ENCODE measurements at places on chromosomes 13 and 19. TPM values are rescaled to one million over a fixed set of nuclear protein-coding genes. Genes with fewer than 3 reads are reported as not detected.

- no peaks in the 10 kb centered on the region for H3K27me3 ChIP-seq
- no peak overlapping the region for H3K27ac ChIP-seq
- DNase-seq: no peak
- no peak overlapping the region for H3K4me3 ChIP-seq
- H3K4me1 ChIP-seq: no peaks in the 10 kb centered on the region
- H3K36me3 ChIP-seq: no peaks in the 10 kb centered on the region
Observed at GRCh38 chr19:11252665-11253355, 9.5 kb downstream of the DOCK6 start.

DNA sequence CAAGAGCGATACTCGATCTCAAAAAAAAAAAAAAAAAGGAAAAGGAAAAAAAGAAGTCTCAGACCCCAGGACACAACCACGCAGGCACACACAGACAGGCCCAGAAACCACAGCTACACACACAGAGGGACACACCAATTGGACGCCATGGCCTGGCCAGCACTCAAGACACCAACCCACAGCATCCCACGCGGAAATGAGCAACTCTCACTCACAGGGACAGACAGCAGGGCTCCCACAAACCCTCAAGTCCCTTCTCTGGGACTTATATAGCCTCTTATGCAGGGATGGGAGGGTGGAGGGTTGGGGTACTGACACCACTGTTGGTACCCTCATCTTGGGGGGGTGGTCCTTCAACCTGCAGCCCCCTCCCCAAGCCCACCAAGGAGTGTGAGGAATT, 5.9 kb downstream of the NOTCH3 start:
- H3K36me3 ChIP-seq: no peaks in the 10 kb centered on the region
- H3K4me1 ChIP-seq: peaks cover 11% of the 10 kb centered on the region
- H3K27ac ChIP-seq: no peak overlapping the region
- peaks cover 60% of the 10 kb centered on the region for H3K27me3 ChIP-seq
- no peak for DNase-seq

The SYNE4 gene
- 2.0 TPM for total RNA-seq

DNA sequence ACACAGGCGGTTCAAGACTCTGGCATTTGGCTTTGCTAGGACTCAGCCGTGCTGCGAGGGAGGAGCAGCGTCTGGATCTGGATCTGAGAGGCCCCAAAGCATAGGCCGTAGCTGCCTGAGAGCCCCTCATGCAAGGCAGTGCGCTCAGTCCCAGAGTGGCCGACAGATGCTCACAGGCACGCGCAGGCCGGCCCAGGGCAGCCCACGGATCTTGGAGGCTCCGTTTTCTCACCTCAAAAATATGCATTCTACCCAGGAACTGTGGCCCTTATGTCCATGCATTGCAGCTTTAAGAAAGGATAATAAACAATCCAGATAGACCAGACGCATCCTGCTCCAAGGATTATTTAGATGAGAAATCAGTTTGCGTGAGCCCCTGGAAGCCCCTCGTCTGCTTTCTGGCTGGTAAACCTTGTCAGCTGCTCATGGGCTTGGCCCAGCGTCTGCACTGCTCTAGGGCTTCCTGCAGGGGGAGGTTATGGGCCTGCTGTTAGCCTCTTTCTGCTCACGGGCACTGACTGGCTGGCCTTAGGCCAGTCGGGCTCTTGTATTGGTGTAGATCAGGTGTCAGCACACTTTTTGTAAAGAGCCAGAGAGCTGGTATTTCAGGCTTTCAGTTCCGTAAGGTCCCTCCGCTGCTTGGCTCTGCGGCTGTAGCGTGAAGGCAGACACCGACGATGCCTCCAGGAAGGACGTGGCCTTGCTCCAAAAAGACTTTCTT, 24.2 kb downstream of the TEX29 start:
- DNase-seq: no peak
- H3K27me3 ChIP-seq: no peaks in the 10 kb centered on the region
- H3K4me3 ChIP-seq: no peak overlapping the region
- H3K36me3 ChIP-seq: peaks cover 2% of the 10 kb centered on the region
- no peaks in the 10 kb centered on the region for H3K4me1 ChIP-seq
- no peak overlapping the region for H3K27ac ChIP-seq

GRCh38 chr13:54687173-54687572, 1658.6 kb downstream of the OLFM4 start:
- H3K36me3 ChIP-seq: no peaks in the 10 kb centered on the region
- no peaks in the 10 kb centered on the region for H3K27me3 ChIP-seq
- DNase-seq: no peak
- no peaks in the 10 kb centered on the region for H3K4me1 ChIP-seq

- H3K27me3 ChIP-seq: no peaks in the 10 kb centered on the region
- no peak overlapping the region for H3K27ac ChIP-seq
- no peak overlapping the region for H3K4me3 ChIP-seq
- no peak for DNase-seq
- peaks cover 15% of the 10 kb centered on the region for H3K36me3 ChIP-seq
- peaks cover 4% of the 10 kb centered on the region for H3K4me1 ChIP-seq
Observed at GRCh38 chr19:35623327-35624010, 5.4 kb upstream of the RBM42 start.

- H3K27ac ChIP-seq: peak overlapping the region; percentile 96
- no peaks in the 10 kb centered on the region for H3K27me3 ChIP-seq
- H3K36me3 ChIP-seq: peaks cover 44% of the 10 kb centered on the region
- H3K4me1 ChIP-seq: peaks cover 80% of the 10 kb centered on the region
- DNase-seq: peak; percentile 96
- peak overlapping the region; percentile 96 for H3K4me3 ChIP-seq
Observed at GRCh38 chr19:41308450-41309179, 1.4 kb upstream of the CCDC97 start.

GRCh38 chr13:111040830-111041229, 74.3 kb upstream of the ARHGEF7 start:
- no peaks in the 10 kb centered on the region for H3K4me1 ChIP-seq
- no peak overlapping the region for H3K4me3 ChIP-seq
- H3K27me3 ChIP-seq: peaks cover 16% of the 10 kb centered on the region

The RFC3 gene
- 52.4 TPM for total RNA-seq

The CLASRP gene
- 89.6 TPM for total RNA-seq

DNA sequence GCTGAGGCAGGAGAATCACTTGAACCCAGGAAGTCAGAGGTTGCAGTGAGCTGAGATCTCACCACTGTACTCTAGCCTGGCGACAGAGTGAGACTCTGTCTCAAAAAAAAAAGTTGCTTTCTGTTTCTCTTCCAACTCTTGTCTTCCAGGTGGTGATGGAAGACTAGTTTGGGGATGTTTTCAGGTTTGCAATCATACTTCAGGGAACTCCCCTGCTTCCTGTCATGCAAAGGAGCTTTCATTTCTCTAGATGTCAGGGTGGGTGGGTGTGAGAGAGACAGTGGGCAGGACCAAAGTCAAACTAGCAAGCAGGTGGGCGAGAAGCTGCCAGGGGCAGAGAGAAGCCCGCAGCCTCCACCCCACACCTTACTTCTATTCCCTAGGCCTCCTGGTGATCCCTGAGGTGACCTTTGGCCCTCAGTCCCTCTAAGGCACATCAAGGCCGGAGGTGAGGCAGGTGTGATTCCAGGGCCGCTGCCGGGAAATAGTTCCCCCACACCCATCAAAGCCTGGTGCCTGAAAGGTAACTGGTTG, 25.7 kb downstream of the CCNE1 start:
- H3K27me3 ChIP-seq: no peaks in the 10 kb centered on the region
- peak; percentile 75 for DNase-seq
- peak overlapping the region; percentile 93 for H3K27ac ChIP-seq

The ZNF418 gene
- 2.3 TPM for total RNA-seq

GRCh38 chr13:42396501-42396900, 124.5 kb downstream of the AKAP11 start:
- H3K27ac ChIP-seq: peak overlapping the region; percentile 100
- peak; percentile 88 for DNase-seq

- no peak overlapping the region for H3K27ac ChIP-seq
- no peaks in the 10 kb centered on the region for H3K36me3 ChIP-seq
- H3K4me3 ChIP-seq: no peak overlapping the region
- H3K27me3 ChIP-seq: peaks cover 3% of the 10 kb centered on the region
- no peak for DNase-seq
Observed at GRCh38 chr19:4516939-4517300, 1.4 kb downstream of the PLIN4 start.

DNA sequence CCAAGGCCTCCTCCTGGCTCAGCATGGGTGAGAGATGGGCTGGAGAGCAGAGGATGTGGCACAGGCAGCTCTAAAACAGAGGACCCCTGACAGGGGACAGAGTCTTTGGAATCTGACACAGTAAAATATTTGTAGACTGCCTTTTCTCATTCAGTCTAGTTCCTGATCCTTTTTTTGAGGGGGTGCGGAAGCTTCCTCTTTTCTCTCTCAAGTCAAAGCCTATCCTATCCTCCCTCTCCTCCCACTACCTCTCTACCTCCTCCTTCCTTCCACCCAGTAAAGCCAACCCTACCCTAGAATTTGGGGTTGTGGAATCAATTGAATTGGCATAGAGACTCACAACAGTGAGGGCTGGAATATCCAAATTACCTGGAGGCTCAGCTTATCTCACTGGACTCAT, 82.0 kb downstream of the TEX26 start:
- H3K36me3 ChIP-seq: no peaks in the 10 kb centered on the region
- H3K27me3 ChIP-seq: peaks cover 25% of the 10 kb centered on the region
- peaks cover 2% of the 10 kb centered on the region for H3K4me1 ChIP-seq
- H3K4me3 ChIP-seq: no peak overlapping the region
- DNase-seq: no peak

DNA sequence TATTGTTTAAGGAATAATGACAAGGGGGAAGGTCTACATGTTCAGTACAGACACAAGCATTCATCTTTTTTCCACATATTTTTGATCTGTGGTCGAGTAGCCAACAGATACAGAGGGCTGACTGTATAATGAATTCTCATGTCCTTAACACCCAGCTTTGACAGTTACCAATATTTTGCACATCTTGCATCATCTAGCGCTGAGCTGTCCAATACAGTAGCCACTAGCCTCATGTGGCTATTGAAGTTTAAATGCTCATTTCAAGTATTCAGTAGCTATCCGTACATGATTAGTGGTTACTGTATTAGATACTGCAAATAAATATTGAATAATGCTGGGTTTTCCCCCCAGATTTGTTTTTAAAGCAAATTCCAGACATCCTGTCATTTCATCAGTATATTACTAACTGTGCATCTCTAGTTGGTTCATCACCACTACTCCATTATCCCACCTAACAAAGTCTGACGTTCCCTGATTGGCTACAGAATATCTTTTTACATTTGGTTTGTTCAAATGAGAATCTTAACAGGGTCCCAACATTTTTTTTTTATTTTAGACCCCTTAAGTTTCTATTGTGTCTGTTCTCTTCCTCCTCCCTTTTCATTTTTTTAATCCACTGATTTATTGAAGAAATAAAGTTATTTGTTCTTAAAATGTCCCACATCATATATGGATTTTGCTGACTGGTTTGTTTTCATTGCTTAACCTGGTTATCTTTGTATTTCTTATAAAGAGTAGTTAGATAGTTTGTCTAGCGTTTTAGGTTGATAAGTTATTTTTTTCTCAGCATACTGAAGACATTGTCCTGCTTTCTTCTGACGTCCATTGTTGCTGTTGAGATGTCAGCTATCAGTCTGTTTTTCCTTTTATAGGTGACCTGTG, 8.2 kb downstream of the ZNF177 start:
- no peak overlapping the region for H3K4me3 ChIP-seq
- H3K27me3 ChIP-seq: no peaks in the 10 kb centered on the region
- H3K36me3 ChIP-seq: peaks cover 43% of the 10 kb centered on the region
- no peak overlapping the region for H3K27ac ChIP-seq

The MYO1F gene
- 48.7 TPM for total RNA-seq

DNA sequence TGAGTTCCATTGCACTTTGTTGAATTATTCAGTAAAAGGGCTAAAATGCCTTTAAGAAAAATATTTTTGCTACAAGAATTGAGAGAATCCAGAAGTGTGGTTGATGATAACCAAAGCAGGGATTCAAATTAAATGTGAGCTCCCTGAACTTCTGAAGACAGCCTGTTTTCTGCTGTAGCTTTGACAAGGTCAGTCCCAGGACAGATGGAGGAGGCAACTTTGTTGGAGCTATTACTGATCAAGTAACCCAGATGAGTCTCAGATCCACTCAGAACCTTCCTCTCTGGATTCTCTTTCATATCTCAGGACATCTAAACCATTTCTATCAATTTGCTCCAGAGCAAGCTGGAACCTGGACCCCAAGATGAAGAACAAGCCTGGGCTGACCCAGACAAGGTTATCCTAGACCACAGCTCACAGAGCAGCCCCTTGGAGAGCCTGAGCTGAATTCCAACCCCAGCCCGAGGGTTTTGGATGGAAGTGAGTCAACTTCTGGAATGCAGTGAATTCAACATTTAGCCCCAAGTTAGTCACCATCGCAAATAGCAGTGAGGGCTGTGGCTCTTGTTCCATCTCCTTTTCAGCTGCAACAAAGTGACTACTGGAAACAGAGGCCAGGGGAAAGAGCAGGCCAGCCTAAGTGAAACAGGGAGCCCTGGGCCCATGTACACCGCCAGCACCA, 137.8 kb upstream of the TSC22D1 start:
- H3K27me3 ChIP-seq: peaks cover 16% of the 10 kb centered on the region
- H3K27ac ChIP-seq: no peak overlapping the region
- H3K4me3 ChIP-seq: no peak overlapping the region
- H3K4me1 ChIP-seq: peaks cover 6% of the 10 kb centered on the region
- H3K36me3 ChIP-seq: no peaks in the 10 kb centered on the region
- DNase-seq: no peak

The LRG1 gene
- 0.88 TPM for total RNA-seq

GRCh38 chr13:110422913-110423688, 116.0 kb downstream of the COL4A2 start:
- H3K36me3 ChIP-seq: no peaks in the 10 kb centered on the region
- peaks cover 70% of the 10 kb centered on the region for H3K27me3 ChIP-seq
- H3K4me3 ChIP-seq: no peak overlapping the region

The SMIM44 gene
- not detected for total RNA-seq

GRCh38 chr19:10764340-10764894, 46.5 kb downstream of the DNM2 start:
- peak overlapping the region; percentile 54 for H3K27ac ChIP-seq
- no peak overlapping the region for H3K4me3 ChIP-seq
- H3K4me1 ChIP-seq: peaks cover 63% of the 10 kb centered on the region
- no peaks in the 10 kb centered on the region for H3K27me3 ChIP-seq

DNA sequence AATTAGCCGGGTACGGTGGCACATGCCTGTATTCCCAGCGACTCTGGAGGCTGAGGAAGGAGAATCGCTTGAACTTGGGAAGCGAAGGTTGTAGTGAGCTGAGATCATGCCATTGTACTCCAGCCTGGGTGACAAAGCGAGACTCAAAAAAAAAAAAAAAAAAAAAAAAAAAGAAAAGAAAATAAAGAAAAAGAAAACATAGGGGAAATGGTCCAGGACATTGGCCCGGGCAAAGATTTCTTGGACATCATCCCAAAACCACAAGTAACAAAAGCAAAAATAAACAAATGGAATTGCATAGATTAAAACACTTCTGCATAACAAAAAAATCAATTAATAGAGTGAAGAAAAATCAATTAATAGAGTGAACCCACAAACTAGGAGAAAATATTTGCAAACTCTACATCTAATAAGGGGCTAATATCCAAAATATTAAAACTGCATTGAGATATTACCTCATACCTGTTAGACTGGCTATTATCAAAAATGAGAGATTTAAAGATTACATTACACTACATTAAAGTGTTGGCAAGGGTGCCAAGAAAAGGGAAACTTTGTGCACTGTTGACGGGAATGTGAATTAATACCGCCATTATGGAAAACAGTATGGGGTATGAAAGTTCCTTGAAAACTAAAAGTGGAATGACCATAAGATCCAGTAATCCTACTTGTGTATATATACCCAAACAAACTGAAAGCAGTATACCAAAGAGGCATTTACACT, 18.5 kb upstream of the ABCC4 start:
- H3K4me1 ChIP-seq: no peaks in the 10 kb centered on the region
- no peaks in the 10 kb centered on the region for H3K36me3 ChIP-seq
- no peak overlapping the region for H3K4me3 ChIP-seq
- H3K27ac ChIP-seq: no peak overlapping the region
- no peaks in the 10 kb centered on the region for H3K27me3 ChIP-seq

The EHD2 gene
- total RNA-seq: 1.6 TPM

GRCh38 chr13:87295636-87296035, 375.5 kb upstream of the SLITRK5 start:
- H3K4me3 ChIP-seq: no peak overlapping the region
- DNase-seq: no peak
- no peaks in the 10 kb centered on the region for H3K27me3 ChIP-seq
- H3K4me1 ChIP-seq: no peaks in the 10 kb centered on the region
- no peaks in the 10 kb centered on the region for H3K36me3 ChIP-seq

The WDR62 gene
- total RNA-seq: 17.7 TPM
